ENCODE measurements at places on chromosomes 2 and 18.

GRCh38 chr2:218229851-218230250, 12.9 kb downstream of the ARPC2 start:
- no peak for DNase-seq

GRCh38 chr18:35478520-35479435, 19.0 kb downstream of the INO80C start:
- peak; percentile 18 for DNase-seq

DNA sequence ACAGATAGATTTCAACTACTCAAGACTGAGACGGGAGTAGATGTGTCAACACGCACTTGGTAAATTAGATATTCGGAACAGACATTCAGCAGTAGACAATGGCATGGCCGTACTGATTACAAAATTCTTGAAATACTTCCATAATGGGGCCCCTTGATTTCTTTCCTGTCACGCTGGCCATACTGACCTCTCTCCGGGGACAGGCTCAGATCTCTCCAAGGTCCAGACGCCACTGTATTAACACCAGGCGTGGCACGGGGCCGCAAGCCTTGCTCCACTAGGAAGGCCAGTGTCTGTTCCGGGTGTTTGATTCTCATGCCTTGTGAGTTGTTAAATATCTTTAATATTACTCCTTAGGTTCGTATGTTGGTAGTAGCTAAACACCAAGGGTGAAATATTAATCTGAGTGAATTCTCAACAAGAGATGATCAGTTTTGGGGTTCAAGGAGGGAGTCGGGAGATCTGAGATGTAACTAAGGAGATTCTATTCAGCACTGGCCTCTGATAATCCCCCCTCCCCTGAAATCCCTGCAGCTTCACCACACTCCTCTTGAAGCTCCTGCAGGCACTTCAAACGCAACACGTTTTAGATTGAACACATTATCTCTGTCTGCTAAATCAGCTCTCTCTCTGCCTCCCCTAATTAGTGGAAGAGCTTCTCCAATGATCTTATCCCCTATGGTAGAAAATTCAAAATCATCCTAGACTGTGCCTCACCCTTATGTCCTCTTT, 2.2 kb upstream of the EHD3 start:
- no peak for DNase-seq

DNA sequence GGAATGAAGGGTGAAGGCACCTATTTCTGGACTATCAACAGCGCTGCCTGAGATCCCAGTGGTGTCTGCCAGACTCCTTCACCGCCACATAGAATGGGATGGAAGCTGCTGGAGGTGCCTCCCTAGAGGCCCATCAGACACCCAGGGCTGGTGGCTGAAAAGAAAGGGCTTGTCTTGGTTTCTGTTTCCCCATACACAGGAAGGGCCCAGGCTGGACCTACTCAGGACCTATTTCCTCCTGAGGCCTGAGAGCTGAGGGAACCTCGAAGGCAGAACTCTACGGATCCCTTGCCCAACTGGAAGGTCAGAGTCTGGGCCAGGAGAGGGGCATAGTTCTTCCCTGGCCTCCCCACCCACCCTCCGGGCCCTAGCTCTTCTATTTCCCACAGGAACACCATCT, 2.9 kb upstream of the CLEC4F start:
- DNase-seq = no peak

GRCh38 chr2:142094233-142094632, 36.6 kb downstream of the LRP1B start:
- no peak for DNase-seq

DNA sequence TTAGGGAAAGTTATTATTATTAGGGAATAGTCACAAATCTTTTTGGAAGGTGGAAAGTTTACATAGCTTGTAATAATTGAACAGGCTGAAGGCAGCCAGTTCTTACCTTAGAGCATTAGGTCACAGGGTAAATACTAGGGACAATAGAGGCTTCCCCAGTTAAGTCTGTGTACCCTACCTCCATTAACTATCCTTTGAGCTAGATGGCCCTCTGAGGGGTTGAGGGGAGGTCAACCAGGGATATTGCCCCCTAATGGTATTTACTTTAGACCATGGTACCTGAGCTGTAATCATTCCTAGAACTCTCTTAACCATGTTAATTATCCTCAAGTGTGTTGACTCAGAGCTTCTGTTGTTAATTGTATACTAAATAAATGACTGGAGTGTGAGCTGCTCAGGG, 120.5 kb upstream of the SCN7A start:
- DNase-seq = no peak

- no peak for DNase-seq
Observed at GRCh38 chr2:37325625-37326071, 1.0 kb upstream of the PRKD3 start.

DNA sequence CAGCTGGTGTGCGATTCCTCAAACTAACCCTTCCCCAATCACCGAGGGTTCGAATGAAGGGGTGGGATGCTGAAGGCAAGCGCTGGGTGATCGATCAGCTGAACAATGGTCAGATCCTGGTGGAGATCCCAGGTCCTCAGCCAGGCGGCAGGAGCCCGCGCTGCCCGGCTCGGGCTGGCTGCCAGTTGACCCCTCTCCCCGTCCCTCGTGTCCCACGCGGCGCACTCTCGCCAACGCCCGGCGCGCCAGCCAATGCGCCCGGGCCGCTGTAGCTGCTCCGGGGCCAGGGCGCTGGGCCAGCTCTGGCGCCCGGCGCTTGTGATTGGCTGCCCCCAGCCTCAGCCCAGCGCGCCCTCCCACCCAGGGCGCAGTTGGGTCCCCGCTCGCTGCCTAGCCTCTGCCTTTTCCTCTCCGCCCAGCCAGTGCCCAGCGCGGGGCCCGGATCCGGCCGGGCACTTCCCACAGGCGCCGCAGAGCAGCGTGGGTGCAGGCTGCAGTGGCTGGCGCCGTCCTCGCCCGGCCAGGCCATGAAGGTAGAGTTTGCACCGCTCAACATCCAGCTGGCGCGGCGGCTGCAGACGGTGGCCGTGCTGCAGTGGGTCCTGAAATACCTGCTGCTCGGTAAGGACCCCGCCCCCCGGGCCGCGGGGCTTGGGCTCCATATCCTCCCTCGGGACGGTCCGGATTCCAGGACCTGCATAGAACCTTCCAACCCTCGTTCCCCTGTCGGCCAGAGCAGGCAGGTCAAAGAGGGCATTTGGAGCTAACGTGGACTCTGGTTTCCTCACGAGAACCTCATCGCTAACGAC, at the start of gene MOGAT1:
Gene MOGAT1 (plus strand): TSS at position 400 of the 809 bp plus-strand sequence. CDS start 128 bp downstream, at position 528.
- no peak for DNase-seq

- DNase-seq = no peak
Observed at GRCh38 chr2:11019614-11020013, 107.9 kb downstream of the KCNF1 start.

DNA sequence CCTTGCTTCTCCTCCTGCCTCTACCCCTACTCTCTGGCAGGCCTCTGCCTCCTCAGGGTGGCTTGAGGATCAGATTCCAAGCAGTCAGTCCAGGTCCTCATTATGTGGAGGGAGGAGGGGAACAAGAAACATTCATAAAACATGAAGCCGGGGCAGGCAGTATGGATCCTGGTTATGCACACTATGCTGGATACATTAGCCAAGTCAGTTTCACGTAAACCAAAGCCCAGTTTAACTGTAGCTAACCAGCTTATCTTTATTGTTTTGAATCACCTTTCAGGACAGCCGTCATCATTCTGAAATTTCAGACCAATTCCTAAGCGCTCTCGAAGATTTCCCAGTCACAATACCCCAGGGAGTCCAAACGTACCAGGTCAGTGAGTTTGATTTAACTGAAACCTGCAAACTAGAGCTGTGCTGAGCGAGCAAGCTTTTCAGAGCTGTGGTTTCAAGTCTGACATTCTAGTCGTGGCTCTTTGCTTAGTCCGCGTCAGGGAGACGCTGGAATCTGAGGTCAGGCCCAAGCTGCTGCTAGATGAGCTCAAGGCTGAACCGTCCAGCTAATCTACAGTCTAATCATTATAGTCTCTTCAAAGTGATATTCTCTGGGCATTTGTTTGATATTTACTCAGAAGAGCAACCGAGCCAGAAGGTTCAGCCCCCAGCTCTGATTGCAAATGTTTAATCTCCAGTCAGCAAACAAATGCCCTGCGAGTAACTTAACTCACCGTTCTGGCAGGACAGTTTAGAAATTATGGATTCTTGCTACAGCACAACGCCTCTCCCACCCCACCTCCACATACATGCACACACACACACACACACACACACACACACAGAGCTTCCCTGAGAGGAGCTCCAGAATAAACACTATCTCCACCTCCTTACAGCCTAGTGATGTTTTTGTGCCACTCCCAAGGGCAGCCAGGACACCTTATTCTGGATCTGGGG, 63.8 kb upstream of the BZW1 start:
- peak; percentile 71 for DNase-seq

Measured in fibroblast of skin of left quadriceps (primary cell).